ENCODE measurements at places on chromosomes 6 and 20. TPM values are rescaled to one million over a fixed set of nuclear protein-coding genes. Genes with fewer than 3 reads are reported as not detected.

DNA sequence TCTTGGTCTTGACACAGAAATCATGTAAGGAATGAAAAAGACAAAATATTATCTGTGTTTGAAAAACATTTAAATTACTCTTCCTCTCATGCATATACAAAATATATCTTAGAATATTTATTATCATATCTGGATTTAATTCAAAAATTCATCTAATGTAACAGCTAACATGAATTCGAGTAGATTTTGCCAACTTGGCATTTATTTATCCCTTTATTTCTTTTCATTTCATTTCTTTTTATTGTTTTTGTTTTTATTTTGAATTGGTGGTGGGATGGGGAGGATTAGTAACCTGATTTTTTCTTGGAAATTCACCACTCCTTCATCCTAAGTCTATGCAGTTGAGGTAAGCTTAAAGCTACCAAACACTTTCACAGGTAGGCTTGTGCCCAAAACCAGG lies 508.7 kb downstream of the EPHA7 start:
- no peaks in the 10 kb centered on the region for H3K27me3 ChIP-seq
- no peak overlapping the region for H3K27ac ChIP-seq
- H3K36me3 ChIP-seq: no peaks in the 10 kb centered on the region

DNA sequence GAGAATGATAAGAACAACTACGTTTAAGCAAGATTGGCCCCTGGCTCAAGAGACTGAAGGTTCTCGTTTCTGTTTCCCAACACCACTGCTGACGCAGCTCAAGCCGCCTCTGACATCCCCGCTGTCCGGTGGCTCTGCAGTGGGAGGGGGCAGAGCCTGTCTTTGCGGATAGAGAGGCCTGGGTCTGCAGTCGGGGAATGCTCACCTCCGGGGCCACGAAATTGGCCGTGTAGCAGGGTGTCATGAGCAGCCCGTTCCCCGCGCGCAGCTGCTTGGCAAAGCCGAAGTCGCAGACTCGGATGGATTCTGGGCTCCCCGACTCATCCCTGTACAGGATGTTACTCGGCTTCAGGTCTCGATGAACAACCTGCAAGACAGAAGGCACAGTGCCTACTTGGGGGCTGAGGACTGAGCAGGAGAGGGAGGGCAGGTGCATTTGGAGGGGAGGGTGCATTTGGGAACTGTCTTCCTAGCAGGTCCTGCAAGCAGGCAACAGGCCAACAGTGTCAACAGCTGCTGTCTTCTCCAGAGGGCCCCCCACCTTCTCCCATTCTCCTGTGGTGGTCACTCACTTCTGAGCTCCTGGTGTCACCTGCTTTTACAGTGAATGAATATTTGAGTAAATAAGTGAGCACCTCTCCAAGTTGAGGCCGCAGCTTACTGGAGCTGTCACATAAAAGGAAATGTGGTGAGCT lies 40.5 kb upstream of the MPC1 start:
- H3K4me3 ChIP-seq: no peak overlapping the region
- no peaks in the 10 kb centered on the region for H3K4me1 ChIP-seq
- H3K27ac ChIP-seq: no peak overlapping the region

DNA sequence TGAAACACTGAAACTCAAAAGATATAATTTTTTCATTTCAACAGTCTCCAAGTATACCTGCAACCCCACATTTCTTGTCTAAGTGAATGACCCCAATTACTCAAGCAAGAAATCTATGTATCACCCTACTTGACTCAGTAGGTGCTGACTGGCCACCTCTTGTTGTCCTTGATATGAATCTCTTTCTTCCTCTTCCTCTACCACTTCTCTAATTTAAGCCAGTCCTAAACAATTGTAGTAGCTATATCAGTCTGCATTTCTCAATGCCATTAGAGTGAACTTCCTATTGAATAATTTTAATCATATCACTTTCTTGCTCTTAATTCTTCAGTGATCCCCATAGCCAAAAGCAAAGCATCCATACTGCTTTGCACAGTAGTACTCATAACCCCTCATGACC lies 93.2 kb downstream of the NKAIN2 start:
- H3K27me3 ChIP-seq: no peaks in the 10 kb centered on the region
- H3K27ac ChIP-seq: no peak overlapping the region
- H3K4me1 ChIP-seq: no peaks in the 10 kb centered on the region
- no peak for DNase-seq
- H3K36me3 ChIP-seq: no peaks in the 10 kb centered on the region
- H3K4me3 ChIP-seq: no peak overlapping the region

The STK35 gene
- total RNA-seq: 11.2 TPM

The JPH2 gene
- total RNA-seq: 86.7 TPM

- H3K4me1 ChIP-seq: peaks cover 37% of the 10 kb centered on the region
- H3K36me3 ChIP-seq: no peaks in the 10 kb centered on the region
- no peaks in the 10 kb centered on the region for H3K27me3 ChIP-seq
- peak overlapping the region; percentile 92 for H3K27ac ChIP-seq
These were observed 2.6 kb downstream of the TRAF3IP2 start for GRCh38 chr6:111603040-111603439.

DNA sequence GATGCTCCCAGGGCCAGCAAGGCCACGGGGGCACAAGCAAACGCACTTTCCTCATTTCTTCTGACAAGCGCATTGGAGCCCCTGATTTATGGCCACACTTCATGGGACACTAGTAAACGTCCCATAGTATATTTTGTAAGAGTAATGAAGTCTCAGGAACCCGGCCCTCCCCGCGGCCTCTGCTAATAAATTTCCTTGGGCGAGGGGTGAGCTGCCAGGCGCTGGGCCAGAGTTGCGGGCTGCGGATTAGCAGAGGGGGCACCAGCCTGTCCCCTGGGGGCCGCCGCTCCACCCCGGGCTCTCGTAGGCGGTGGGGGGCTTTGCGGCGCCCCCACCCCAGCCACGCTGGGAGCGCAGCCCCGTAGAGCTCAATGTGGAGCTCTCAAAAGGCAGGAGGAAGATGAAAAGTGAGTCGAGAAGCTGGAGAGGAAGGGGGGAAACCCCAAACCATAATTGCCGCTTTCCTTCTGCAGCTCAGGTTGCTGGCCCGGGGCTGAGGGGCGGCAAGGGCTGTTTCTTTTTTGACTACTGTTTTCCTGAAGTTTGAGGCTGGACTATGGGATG lies 173.6 kb downstream of the CDC5L start:
- no peak for DNase-seq
- H3K36me3 ChIP-seq: no peaks in the 10 kb centered on the region
- H3K27ac ChIP-seq: no peak overlapping the region
- H3K4me1 ChIP-seq: no peaks in the 10 kb centered on the region

DNA sequence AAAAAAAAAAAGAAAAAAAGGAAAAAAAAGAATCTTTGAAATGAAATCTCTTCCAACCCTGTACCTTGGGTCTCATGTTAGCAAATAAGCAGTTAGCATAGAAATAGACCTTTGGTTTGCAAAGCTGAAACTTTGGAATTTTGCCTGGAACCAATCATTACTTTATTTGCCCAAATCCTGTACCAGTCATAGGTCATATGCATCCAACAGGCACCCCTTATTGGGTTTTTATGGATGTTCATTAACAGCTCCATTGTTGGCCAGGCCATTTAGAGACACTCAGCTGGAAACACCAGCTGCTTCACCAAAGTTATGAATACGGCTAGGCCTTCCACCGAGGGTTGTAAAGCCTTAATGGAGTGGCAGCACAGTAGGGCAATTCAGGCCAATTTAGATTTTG lies 53.0 kb downstream of the ALDH8A1 start:
- DNase-seq: no peak
- H3K27me3 ChIP-seq: no peaks in the 10 kb centered on the region
- no peaks in the 10 kb centered on the region for H3K36me3 ChIP-seq
- H3K27ac ChIP-seq: no peak overlapping the region
- H3K4me3 ChIP-seq: no peak overlapping the region

All from ascending aorta (tissue), 2 donors.